Kidney epithelial cell (primary cell): ENCODE measurements at places on chromosomes 5 and 9. TPM values are rescaled to one million over a fixed set of nuclear protein-coding genes. Genes with fewer than 3 reads are reported as not detected.
A peak's percentile ranks its signal among the peaks of the same experiment; 100 is the strongest.

DNA sequence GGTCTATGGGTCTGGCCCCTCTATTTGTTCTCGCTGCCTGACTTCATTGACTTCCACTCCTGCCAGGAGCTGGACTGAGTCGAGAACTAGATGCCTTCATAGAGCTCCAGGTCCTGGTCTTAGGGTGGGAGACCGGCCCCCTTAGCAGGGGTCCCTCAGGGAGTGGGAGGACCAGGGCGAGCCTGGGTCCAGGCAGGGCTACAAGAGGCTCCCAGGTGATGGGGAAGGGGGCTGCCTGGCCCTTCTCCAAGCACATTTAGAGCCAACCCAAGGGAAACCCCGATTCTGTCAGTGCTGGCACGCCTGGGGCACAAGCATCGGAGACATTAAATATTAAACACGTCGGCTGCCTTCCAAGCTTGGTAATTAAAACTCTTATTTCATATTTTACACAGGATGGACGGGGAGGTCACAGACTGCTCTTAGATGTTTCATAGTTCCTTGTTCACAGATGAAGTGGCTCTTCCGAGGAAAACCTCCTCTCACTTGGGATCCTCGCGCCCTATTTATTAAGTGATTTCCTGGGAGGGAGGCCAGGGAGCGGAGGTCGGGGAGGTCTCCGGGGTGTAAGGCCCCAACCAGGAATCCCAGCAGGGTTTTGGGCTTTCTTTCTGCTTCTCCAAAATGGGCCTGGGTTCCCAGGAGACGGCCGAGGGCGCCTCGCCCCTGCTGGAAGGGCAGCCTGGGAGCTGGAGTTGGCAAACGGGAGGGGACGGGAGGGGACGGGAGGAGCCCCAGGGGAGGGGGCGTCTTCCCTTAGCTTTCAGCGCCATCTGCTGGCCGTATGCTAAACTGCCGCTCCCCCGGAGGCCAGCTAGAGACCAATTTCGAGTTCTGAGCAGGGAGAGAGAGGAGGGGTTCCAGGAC lies 23.4 kb upstream of the ZBTB43 start:
- DNase-seq, result no peak

DNA sequence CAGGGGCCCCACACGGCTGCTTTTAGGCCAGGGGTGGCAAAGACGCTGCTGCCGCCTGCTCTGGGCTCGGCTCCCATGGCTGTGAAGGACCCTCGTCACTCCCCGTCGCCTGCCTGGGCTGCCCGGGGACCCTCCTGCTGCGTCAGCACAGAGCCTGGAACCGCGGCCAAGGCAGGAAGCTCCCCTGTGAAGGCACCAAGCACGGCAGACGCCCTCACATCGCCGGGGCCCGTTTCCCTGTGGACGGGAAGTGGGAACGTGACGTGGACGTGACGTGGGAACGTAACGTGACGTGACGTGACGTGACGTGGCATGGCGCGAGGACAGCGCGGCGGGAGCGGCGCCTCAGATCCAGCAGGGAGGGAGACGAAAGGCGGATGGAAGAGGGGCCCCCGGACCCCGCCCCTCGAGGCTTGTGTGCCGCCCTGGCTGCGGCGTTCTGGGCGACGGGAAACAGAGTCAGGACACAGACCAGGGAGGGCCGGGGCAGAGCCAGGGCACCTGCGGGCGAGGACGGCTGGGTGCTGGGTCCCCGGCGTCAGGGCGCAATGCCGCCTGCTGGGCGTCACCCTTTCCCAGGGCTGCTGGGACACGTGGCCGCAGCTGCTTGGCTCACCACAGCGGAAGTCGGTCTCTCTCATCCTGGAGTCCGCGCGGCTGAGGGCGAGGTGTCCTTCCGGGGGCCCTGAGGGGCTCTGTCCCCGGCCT lies 53.1 kb downstream of the MRPL36 start:
- no peak for DNase-seq

DNA sequence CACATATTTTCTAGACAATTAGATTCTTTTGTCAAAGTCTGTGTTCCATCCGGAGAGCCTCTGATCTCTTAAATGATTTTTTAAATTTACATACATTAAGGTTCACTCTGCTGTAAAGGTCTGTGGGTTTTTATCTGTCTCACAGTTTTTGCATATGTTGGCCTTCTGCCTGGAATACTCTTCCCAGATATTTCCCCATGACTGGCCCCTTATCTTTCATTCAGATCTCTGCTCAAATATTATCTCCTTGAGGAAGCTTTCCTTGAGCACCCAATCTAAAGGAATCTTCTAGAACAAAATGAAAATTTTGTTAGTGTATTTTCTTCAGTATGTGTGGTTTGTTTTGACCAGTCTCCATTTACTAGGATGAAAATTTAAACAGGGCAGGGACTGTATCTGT lies 26.3 kb downstream of the FAF2 start:
- no peak for DNase-seq

DNA sequence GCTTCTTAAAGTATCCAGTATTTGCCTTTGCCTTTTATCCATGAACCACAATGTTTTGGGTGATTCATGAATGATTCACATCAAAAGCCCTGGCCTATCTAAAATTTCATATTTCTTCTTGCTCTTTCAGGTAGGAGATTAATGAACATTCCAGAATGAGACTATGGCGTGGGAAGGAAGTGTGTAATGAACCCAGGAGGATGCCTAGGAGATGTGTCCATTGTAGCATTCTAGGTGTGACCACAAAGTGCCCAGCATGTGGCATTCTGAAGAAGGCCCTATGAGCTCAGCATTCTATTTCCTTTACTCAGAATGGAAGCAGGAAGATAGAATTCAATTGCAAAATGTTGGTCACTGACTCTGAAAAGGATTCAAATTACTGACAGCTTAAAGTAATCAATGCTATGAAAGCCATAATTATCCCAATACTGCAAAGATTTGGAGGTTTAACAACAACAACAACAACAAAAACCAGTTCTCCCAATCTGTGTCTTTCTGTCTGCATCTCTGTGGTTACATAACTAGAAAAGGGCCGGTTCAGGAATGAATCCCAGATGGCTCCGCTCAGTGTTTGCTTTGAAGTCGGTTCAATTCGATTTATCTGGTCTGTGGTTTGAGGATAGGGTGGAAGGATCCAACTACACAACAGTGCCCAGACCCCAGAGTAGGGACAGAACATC lies 126.7 kb downstream of the FOXD1 start:
- peak; percentile 82 for DNase-seq

DNA sequence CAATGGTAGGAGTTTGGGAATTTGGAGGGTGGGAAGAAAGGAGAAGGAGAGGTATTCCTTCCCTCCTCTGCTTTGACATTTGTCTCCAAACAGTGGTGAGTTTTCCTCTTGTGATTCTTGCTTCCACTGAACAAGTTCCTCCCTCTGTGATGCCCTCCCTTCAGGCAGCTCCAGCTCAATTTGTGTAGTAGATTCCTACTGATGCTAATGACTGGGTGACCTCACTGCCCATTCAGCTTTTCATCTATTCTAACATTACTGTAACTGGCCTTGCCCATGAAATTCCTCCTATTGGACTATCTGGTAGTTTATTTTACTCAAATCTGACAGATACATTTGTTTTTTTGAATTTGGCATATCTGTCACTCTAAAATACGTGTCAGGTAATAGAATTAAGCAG lies 121.4 kb downstream of the NFIB start:
- DNase-seq, result no peak

The PCA3 gene
- total RNA-seq, result not detected in 2 replicates

DNA sequence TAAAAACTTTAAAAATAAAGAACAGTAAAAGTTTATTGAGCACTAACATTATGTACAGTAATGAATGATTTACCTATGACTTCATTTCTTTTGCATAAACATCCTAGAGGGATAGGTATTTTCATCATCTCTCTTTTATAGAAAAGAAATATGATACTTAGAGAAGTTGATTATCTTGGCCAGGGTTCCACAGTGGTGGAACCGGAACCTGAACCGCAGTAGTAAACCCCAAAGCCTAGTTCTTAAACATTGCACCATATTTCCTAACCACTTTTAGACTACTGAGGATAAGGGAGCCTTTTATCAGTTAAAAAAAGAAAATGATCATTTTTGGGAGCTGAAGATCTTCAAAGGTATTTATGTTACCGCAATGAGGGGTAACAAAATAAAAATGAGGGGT lies 205.7 kb upstream of the SGCD start:
- DNase-seq, result no peak

- DNase-seq, result peak; percentile 54
Observed at GRCh38 chr5:78985725-78986223, 664 bp upstream of the ARSB start.

The SCAMP1 gene
- 33.4 and 43.0 TPM in 2 replicates for total RNA-seq

The ARHGEF28 gene
- 66.1 and 76.1 TPM in 2 replicates for total RNA-seq

The PRRX2 gene
- 0.27 TPM in 1 of 2 replicates, not detected in the other for total RNA-seq

DNA sequence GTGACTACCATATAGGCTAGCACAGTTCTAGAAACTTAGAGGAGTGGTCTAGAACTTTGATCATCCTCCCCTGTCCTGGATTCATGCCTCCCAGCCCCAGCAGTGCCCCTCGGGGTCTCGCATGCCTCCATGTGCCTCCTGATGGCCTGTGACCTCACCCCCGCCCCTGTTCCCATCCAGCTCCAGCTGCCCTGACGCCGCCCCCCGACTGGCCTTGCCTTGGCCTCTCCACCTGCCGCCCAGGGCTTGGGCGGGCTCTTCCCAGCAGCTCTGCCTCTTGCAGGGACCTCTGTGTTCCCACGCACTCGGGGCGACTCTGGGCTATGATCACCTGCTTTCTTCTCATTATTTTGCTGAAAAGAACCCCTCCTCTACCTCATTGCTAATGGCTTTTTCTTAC lies 115.4 kb upstream of the PHYKPL start:
- no peak for DNase-seq

GRCh38 chr5:149415066-149415967 lies 36.2 kb upstream of the IL17B start:
- no peak for DNase-seq

GRCh38 chr5:69285448-69286116 lies 47.0 kb downstream of the CCDC125 start:
- DNase-seq, result no peak

DNA sequence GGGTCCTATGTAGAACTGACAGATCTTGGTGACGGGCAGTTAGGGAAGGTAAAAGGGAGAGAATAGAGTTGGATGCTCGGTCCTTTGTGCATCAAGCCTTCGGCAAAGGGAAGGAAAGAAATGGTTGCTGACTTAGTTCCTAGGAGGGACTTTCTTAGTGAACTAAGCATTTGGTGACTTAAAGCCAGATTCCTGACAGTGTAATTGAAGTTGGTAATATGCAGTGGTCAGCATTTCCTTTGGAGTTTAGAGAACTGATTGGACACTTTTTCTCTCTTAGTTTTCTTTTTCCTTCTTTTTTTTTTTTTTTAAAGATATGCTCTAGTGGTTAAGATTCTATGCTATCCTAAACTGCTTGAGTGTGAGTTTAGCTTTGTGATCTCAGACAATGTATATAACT lies 2.3 kb downstream of the CLTA start:
- no peak for DNase-seq

GRCh38 chr5:151048526-151048925 lies 28.1 kb downstream of the GPX3 start:
- DNase-seq, result no peak

- no peak for DNase-seq
Observed at GRCh38 chr9:85741095-85741874, 469 bp downstream of the AGTPBP1 start.

- no peak for DNase-seq
Observed at GRCh38 chr9:89532478-89532877, 34.6 kb upstream of the SEMA4D start.

- DNase-seq, result no peak
Observed at GRCh38 chr9:93010056-93010455, 48.4 kb upstream of the SUSD3 start.

GRCh38 chr5:126988021-126988569 lies 42.3 kb downstream of the MARCHF3 start:
- DNase-seq, result no peak

The DOCK8 gene
- total RNA-seq, result 2.6 and 3.8 TPM in 2 replicates

DNA sequence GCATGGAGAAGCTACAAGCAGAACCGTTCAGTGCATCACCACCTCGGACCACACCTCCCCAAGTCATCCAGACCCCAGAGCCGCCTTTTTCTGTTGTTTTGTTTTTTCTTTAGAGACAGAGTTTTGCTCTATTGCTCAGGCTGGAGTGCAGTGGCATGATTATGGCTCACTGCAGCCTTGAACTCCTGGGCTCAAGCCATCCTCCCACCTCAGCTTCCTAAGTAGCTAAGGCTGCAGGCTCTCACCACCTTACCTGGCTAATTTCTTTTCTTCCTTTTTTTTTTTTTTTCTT lies 13.5 kb upstream of the SFXN1 start:
- DNase-seq, result no peak

DNA sequence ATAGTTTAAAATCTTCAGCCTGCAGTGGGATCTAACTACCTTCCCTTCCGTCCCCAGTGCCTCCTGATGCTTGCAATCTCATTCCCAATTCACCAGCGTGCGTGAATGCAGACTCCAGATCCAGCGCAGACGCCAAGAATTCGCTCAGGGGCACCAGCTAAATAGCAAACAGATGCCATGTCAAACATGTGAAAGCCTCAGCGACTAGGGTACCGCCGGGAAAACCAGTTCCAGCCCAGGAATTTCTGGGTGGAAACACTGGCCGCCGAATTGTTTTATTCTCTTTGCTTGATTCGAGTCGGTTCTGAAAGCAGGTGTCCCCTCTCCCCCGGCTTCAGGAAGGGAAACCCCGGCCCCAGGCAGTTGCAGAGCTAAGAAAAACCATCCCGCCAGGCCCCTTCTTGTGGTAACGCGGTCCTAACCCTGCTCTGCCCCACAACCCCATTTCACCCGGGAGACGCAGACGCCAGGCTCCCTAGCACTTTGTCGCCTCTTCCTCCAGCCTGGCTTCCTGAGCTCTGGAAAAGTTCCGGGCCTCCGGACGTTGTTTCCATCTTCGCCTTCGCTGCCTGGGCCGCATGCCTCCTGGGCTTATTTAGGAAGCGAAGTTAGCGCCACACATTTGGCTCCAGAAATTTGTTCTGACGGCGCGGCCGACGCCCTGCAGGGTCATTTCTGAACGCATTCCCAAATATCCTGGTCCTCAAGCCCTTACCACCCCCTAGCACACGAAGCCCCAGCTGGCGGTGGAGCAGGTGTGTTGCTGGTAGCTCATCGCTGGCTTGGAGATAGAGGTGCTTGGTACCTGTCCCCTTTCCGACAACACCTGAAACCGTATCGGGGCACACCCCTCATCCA lies 665 bp upstream of the LVRN start:
- DNase-seq, result no peak

- DNase-seq, result no peak
Observed at GRCh38 chr5:10317825-10318682, 10.4 kb upstream of the CMBL start.

The LMX1B gene
- 1.7 and 2.6 TPM in 2 replicates for total RNA-seq

The DCTN4 gene
- 40.3 and 54.0 TPM in 2 replicates for total RNA-seq

GRCh38 chr5:143014017-143014651 lies 244.0 kb downstream of the ARHGAP26 start:
- no peak for DNase-seq
